ENCODE measurements at places on chromosomes 13 and 19. TPM values are rescaled to one million over a fixed set of nuclear protein-coding genes. Genes with fewer than 3 reads are reported as not detected.

The ATXN8OS gene
- total RNA-seq = not detected

The ATP7B gene
- total RNA-seq = 2.2 TPM

The TRPC4 gene
- 5.3 TPM for total RNA-seq

DNA sequence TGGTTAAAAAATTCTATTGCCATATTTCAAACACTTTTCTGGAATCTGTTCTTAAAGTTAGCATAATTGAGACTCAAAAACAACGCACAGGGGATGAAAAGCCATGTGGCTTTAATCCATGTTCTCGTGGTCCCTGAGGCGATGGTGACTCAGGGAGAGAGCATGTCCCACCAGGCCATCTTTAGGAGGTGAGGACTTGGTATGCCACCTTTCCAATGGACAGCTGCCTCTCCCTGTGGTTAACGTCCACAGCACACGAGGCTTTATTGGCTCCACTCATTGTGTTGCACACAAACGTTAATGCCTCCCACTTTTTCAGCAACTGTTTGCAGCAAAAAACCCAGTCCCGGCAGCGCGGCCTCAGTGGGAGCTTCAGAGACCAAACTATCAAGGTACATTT, 51.4 kb downstream of the EFNB2 start:
- DNase-seq = no peak

The NUP58 gene
- 61.4 TPM for total RNA-seq

DNA sequence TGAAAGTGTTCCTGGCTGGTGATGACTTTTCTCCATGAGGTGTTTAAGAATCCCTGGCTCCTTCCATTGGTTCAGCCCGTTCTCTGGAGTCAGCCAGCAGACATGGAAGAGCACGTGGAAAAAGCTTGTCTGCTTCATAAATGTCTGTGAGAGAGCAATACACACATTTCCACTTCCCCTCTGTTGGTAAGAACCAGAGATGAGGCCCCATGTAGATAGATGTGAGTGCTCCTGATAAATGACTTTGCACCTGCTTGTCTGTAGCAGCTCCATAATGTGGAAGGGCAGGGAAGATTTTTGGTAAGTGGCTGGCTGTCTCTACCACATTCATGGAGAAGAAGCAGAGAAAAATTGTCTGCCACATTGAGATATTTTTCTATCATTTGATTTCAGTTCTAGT, 325.8 kb downstream of the LMO7 start:
- DNase-seq = no peak

DNA sequence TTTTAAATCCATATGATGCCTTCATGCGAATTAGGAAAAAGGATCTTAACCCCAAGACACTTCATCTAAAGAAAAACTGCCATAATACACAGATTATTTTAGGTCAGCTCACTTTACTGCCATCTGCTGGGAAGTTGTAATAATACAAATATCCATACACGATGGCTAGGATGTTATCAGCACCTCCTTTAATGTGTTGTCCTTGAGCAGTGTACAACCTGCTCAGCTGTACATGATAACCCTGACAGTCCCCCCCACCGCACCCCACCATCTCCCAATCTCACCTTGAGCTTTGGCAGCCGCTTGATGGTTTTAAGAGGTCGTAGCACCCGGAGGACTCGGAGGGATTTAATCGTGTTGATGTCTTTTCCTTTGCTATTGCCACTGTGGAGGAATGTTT, 112.2 kb downstream of the IER2 start:
- DNase-seq = peak; percentile 61

The XAB2 gene
- 29.9 TPM for total RNA-seq

DNA sequence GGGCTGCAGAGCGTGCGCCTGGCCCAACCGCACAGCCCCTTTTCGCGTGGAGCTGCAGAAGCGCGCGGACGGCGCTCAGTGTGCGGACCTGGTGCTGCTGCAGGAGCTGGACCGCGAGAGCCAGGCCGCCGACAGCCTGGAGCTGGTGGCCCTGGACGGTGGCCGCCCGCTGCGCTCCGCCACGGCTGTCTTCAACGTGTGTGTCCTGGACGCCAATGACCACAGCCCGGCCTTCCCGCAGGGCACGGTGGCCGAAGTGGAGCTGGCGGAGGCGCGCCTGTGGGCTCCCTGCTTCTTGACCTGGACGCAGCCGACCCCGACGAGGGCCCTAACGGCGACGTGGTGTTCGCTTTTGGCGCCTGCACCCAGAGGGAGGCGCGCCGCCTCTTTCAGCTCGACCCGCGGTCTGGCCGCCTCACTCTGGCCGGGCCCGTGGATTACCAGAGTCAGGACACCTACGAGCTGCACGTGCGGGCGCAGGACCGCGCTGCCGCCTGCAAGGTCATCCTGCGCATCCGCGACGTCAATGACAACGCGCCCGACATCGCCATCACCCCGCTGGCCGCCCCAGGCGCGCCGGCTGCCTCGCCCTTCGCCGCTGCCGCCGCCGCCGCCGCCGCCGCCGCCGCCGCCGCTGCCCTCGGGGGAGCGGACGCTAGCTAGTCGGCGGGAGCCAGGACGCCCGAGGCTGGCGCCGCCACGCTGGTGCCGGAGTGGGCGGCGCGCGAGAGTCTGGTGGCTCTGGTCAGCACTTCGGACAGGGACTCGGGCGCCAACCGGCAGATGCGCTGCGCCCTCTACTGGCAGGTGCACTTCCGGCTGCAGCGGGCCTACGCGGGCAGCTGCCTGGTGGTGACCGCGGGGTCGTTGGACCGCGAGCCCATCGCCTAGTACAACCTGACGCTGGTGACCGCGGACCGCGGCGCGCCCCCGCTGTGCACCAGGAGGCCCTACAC, 172.2 kb downstream of the OLFM4 start:
- DNase-seq = peak; percentile 1

DNA sequence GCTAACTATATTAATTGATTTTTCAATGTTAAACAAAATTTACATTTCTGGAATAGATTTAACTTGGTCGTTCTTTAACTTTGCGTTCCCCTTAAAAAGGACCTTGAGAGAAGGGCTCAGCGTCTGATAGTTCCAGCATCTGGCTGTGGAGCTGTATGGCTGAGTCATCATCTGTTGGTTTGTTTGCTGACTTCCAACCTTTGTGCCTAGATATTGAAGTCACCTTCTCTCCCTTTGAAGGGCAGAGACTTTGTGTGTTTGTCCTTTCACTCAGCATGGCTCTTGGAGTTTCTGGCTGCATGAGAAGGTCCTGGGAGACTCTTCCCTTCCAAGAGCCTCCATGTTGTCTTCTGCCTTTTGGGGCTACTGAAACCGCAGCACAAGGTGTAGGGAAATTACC, 16.6 kb upstream of the IRS2 start:
- no peak for DNase-seq

DNA sequence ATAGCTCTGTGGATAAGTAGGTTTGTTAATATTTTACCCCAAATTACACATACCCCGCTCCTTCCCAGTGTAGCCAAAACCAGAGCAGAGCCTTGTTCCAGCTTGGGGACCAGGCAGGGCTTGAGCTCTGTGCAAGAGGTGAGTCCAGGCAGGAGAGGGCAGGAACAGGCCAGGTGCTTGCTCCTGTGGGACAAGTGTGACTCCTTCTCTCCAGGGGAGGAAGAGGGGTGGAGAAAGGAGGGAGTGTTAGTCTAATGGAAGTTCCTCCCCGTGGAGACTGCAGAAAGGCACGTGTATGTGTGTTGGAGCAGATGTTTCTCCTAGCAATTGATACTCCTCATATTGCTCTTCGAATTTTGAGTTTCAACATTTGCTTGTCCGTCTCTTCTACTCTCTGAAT, 201.0 kb downstream of the FGF9 start:
- no peak for DNase-seq

- DNase-seq = peak; percentile 100
Measured at GRCh38 chr19:38658462-38659306, 11.2 kb downstream of the ACTN4 start.

- no peak for DNase-seq
Measured at GRCh38 chr19:49120325-49120683, 960 bp downstream of the PPFIA3 start.

The CLDN10 gene
- not detected for total RNA-seq
